HFFc6 (cell line): ENCODE measurements at places on chromosomes 2 and 18.

GRCh38 chr18:54357660-54358494, at the start of the genes C18orf54 and STARD6:
Gene C18orf54 (plus strand): TSS chr18:54357906. CDS start chr18:54360573, 2,667 bp downstream.
Gene STARD6 (minus strand): TSS chr18:54357858. CDS start chr18:54354573, 3,285 bp downstream.
- peak; percentile 83 for DNase-seq
- peaks cover 25% of the 10 kb centered on the region for H3K4me1 ChIP-seq
- peaks cover 2% of the 10 kb centered on the region; the same call in 1 of the 2 replicates for H3K27me3 ChIP-seq
- H3K4me3 ChIP-seq, result peak within 1 kb of the TSS; percentile 96
- H3K36me3 ChIP-seq, result peaks cover 9% of the 10 kb centered on the region

DNA sequence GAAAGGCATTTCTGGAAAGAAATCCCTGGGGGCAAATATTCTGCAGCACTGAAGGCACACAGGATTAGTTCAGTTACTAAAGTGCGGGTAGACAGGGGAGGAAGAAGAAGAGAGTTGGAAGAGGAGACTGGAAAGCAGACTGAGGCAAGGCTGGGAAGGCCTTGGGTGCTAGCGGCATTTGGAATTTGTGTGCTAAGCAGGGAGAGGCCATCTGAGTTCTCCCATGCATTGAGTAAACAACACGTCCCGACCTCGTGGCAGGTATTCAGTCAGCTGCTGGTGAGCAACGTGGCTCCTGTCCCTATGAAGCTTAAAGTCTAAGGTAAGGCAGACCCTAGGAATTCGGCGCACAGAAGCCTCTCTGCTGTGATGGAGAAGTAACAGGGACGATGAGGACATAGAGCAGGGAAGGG, 30.7 kb downstream of the ATP8B1 start:
- peak overlapping the region; percentile 17 for H3K27ac ChIP-seq
- H3K4me3 ChIP-seq, result peak overlapping the region; percentile 57; the same call in 1 of the 2 replicates
- no peak for DNase-seq
- peaks cover 6% of the 10 kb centered on the region; the same call in 1 of the 2 replicates for H3K27me3 ChIP-seq

- peaks cover 10% of the 10 kb centered on the region; the same call in 1 of the 2 replicates for H3K4me1 ChIP-seq
- H3K4me3 ChIP-seq, result no peak overlapping the region
- H3K27ac ChIP-seq, result no peak overlapping the region
Observed at GRCh38 chr2:98541906-98542305, 66.4 kb downstream of the COA5 start.

DNA sequence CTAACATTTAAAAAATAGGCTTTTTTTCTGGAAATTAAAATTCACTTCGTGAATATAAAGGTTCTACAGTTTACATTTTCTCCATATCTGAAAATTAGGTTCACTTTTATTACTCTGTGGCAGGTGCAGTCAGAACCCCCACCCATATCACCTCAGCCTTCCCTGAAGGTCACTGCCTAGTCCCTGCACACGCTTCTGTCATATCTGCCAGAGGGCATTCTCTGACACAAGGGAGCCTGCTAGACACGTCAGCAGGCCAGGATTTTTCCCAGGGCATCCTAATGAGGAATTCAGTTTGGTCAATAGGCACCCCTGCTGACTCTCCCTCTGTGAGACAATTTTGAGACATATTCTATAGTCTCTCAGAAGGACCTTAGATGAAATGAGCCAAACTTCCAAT, 475.7 kb upstream of the PKDCC start:
- no peaks in the 10 kb centered on the region for H3K27me3 ChIP-seq
- H3K36me3 ChIP-seq, result 0 out of 2 replicates have a peak, but pooled peaks cover 4% of the 10 kb centered on the region
- no peak overlapping the region for H3K4me3 ChIP-seq
- no peak overlapping the region for H3K27ac ChIP-seq

DNA sequence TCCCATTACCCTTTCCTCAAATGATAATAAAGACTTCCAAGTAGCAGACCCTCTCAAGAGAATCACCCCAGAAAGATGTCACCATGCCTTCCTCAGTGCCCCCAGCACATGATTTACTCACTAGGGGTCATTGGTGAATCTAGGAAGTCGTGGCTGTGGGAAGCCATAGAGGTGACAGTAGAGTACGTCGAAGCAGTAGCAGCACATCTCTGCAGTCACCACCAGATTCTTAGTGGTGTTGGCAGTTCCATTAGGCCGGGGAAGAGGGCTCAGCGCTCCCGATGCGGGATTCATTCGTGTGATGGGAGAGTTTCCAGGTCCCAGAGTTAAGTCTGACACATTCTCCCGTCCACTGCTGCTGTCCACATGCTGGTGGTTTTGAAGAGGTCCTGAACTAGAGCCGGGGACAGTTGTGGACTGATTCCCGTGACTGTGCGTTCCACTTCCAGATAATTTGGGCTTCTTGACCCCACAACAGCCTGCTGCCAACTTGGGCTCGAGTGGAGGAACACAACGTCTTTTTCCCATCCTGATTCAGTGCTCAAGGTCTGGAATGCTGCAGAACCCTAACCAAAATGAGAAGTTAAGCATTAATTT, 12.0 kb downstream of the AMMECR1L start:
- DNase-seq, result no peak
- H3K4me3 ChIP-seq, result no peak overlapping the region
- peaks cover 24% of the 10 kb centered on the region for H3K4me1 ChIP-seq

- H3K4me1 ChIP-seq, result peaks cover 70% of the 10 kb centered on the region
- no peak for DNase-seq
- no peaks in the 10 kb centered on the region for H3K27me3 ChIP-seq
- no peaks in the 10 kb centered on the region for H3K36me3 ChIP-seq
Observed at GRCh38 chr2:67258831-67259230, 138.3 kb upstream of the ETAA1 start.

DNA sequence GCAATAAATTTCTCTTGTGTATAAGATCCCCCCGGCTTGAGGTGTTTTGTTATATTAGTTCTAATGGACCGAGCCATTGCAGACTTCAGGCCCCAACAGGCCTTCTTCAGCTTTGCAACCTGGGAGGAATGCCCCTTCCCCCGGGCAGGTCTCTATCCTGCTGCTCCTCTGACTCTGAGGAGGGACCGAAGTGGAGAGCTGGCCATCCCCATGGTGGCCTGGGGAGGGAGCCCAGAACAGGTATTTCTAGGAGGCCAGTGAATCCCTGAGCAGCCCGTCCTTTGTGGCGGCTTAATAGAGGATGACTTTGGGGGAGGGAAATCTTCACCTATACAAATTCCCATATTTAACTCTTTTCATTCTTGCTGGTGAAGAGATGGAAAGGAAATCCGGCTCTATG, 715.8 kb upstream of the SOX11 start:
- H3K36me3 ChIP-seq, result peaks cover 5% of the 10 kb centered on the region; the same call in 1 of the 2 replicates
- DNase-seq, result no peak
- H3K27ac ChIP-seq, result no peak overlapping the region
- no peaks in the 10 kb centered on the region for H3K4me1 ChIP-seq
- no peak overlapping the region for H3K4me3 ChIP-seq
- H3K27me3 ChIP-seq, result no peaks in the 10 kb centered on the region; the same call in 1 of the 2 replicates

- no peak overlapping the region for H3K27ac ChIP-seq
- DNase-seq, result no peak
- peaks cover 63% of the 10 kb centered on the region for H3K27me3 ChIP-seq
- no peaks in the 10 kb centered on the region for H3K36me3 ChIP-seq
- H3K4me3 ChIP-seq, result no peak overlapping the region
Observed at GRCh38 chr2:236169151-236169721, 1.1 kb upstream of the GBX2 start.

DNA sequence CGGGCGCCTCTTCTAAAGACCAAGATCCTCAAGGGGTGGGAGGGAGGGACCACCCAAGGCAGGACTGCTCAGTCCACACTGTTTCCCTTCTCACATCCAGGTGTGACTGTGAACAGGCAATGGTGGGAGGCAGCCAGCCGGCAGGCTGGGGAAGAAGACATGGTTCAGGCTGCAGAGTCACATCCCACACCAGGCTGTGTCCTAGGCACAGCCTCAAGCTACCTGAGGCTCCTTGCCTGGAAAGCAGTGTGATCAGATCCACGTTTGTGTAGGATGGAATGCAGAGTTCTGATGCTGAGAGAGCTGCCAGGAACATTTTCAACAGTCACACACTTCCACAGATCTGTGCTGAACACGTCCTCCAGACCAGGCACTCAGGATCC, 16.4 kb downstream of the SLC66A2 start:
- H3K27ac ChIP-seq, result no peak overlapping the region
- no peak for DNase-seq
- H3K4me1 ChIP-seq, result peaks cover 16% of the 10 kb centered on the region; the same call in 1 of the 2 replicates

GRCh38 chr2:120991441-120991840, 255.8 kb downstream of the GLI2 start:
- no peak for DNase-seq
- peaks cover 55% of the 10 kb centered on the region for H3K36me3 ChIP-seq

DNA sequence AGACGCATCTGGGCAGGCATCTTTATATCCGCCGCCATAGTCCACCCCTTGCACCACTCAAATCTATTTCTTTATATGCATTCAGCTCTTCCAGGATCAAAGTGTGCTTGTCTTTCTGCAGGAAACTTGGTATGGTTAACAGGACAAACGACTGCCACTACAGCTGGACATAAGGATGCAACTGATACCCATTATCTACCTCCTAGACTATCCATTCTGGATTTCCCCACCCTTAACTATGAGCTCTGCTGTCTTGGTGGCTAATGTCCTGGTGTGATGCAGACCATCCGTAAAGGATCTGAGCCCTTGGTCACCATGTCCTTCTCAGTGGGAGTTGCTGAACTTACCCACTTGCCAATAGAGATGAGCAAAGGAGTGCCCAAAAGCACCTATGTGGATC, 40.1 kb upstream of the SPATS2L start:
- no peak overlapping the region for H3K4me3 ChIP-seq
- no peak for DNase-seq
- H3K27ac ChIP-seq, result no peak overlapping the region
- H3K4me1 ChIP-seq, result no peaks in the 10 kb centered on the region
- H3K27me3 ChIP-seq, result peaks cover 12% of the 10 kb centered on the region
- no peaks in the 10 kb centered on the region for H3K36me3 ChIP-seq

- H3K27me3 ChIP-seq, result peaks cover 2% of the 10 kb centered on the region; the same call in 1 of the 2 replicates
- H3K36me3 ChIP-seq, result peaks cover 5% of the 10 kb centered on the region
- no peak overlapping the region for H3K4me3 ChIP-seq
Observed at GRCh38 chr18:78790960-78791359, 188.7 kb upstream of the SALL3 start.

DNA sequence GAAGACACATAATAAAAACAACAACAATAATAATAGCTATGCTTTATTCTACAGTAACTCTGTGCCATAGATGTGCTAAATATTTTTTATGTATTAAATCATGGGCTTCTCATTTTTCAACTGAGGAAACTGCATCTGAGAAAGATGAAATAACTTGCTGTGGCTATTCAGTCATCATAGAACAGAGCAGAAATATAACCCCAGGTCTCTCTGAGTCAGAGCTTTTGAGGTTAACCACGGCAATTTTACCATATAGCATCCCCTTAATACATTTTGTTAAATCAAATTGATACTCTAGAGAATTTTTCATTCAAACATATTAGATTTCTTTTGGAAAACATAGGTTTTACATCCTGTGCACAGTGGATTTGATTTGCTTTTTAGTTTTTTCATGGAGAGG, 586.6 kb upstream of the KLHL29 start:
- no peaks in the 10 kb centered on the region for H3K4me1 ChIP-seq
- H3K27me3 ChIP-seq, result no peaks in the 10 kb centered on the region
- no peaks in the 10 kb centered on the region for H3K36me3 ChIP-seq
- no peak for DNase-seq

GRCh38 chr2:8514796-8515758, 166.8 kb upstream of the ID2 start:
- 0 out of 2 replicates have a peak, but pooled peaks cover 1% of the 10 kb centered on the region for H3K36me3 ChIP-seq
- H3K4me1 ChIP-seq, result peaks cover 18% of the 10 kb centered on the region
- no peak overlapping the region for H3K27ac ChIP-seq
- H3K27me3 ChIP-seq, result peaks cover 24% of the 10 kb centered on the region
- no peak overlapping the region for H3K4me3 ChIP-seq
- no peak for DNase-seq

- no peaks in the 10 kb centered on the region for H3K27me3 ChIP-seq
- peaks cover 29% of the 10 kb centered on the region for H3K4me1 ChIP-seq
- no peak overlapping the region for H3K4me3 ChIP-seq
- DNase-seq, result no peak
- no peak overlapping the region for H3K27ac ChIP-seq
Observed at GRCh38 chr2:152613235-152613634, 104.0 kb downstream of the PRPF40A start.

DNA sequence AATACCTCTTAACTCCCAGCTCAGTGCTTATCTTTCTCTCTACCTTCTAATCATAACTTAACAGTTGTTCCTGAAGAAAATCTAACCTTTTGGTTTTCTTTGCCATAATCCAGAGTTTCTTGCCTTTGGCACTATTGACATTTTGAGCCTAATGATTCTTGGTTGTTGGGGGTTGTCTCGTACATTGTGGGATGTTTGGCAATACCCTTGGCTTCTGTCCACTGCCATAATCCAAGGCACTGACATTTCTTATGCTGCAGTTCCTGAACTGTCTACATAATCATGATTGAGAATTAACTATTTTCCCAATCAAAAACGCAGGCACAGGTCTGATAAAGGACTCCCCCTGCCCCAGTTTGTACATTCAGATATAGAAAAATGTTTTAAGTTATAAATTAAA, 203.2 kb upstream of the MEX3C start:
- no peak overlapping the region for H3K27ac ChIP-seq
- no peak for DNase-seq
- no peak overlapping the region for H3K4me3 ChIP-seq
- no peaks in the 10 kb centered on the region for H3K36me3 ChIP-seq
- no peaks in the 10 kb centered on the region; the same call in 1 of the 2 replicates for H3K27me3 ChIP-seq

GRCh38 chr18:2874765-2875164, 28.0 kb downstream of the EMILIN2 start:
- peaks cover 19% of the 10 kb centered on the region for H3K4me1 ChIP-seq
- peak overlapping the region; percentile 73 for H3K4me3 ChIP-seq
- DNase-seq, result no peak
- peak overlapping the region; percentile 89 for H3K27ac ChIP-seq

DNA sequence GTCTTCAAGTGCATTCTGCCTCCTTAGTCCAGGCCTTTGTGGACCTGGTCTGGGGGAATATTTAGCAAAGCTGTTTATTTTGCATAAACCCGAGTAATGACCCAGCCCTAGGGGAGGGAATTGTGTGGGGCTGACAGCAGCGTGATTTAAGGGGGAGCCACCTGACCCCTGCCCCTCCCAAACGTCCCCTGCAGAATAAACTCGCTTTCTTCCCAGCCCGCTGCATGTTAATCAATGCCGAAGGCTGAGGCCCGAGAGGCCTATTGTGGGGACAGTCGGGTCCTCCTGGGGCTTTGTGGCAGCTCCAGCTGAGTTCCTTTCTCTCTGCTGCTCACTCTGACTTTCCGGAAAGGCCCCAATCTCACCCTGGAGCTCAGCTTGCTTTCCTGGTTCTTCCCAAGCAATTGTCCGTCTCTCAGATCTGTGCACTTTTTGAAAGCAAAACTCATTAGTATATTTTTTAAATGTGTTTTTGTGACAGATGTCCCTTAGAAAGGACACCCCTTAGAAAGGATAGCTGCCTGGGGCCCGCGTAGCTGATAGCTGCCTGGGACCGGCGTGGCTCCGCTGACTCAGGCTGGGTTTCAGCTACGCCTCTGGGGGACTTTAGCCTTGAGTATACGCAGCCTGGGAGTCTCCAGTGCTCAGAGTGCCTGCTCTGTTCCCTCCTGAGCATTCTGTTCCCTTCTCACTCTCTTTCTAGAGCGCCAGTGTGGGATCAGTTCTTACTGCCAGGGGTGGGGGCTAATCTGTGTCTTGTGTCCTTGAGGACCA, 158.3 kb downstream of the GLI2 start:
- peaks cover 31% of the 10 kb centered on the region for H3K36me3 ChIP-seq
- peak overlapping the region; percentile 75 for H3K27ac ChIP-seq
- peaks cover 10% of the 10 kb centered on the region for H3K27me3 ChIP-seq
- H3K4me3 ChIP-seq, result no peak overlapping the region; the same call in 1 of the 2 replicates
- H3K4me1 ChIP-seq, result peaks cover 55% of the 10 kb centered on the region
